NCI-H2081 treated with DMSO at 0.1 percent for 48 hours (cell line): ENCODE measurements at places on chromosomes 13 and 19.

- DNase-seq, result no peak
Measured at GRCh38 chr13:48579165-48579918, 46.5 kb upstream of the RCBTB2 start.

DNA sequence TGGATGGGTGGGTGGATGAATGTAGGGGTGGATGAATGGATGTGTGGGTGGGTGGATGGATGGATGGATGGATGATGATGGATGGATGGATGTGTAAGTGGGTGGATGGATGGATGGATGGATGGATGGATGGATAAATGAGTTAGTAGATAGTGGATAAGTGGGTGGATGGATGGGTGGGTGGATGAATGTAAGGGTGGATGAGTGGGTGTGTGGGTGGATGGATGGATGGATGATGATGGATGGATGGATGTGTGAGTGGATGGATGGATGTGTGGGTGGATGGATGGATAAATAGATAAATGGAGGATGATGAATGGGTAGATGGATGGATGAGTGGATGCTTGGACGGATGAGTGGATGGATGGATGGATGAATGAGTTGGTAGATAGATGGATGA is 3.2 kb downstream of the MCF2L start:
- no peak for DNase-seq

- DNase-seq, result no peak
Measured at GRCh38 chr13:24356837-24357236, 47.5 kb downstream of the C1QTNF9 start.

DNA sequence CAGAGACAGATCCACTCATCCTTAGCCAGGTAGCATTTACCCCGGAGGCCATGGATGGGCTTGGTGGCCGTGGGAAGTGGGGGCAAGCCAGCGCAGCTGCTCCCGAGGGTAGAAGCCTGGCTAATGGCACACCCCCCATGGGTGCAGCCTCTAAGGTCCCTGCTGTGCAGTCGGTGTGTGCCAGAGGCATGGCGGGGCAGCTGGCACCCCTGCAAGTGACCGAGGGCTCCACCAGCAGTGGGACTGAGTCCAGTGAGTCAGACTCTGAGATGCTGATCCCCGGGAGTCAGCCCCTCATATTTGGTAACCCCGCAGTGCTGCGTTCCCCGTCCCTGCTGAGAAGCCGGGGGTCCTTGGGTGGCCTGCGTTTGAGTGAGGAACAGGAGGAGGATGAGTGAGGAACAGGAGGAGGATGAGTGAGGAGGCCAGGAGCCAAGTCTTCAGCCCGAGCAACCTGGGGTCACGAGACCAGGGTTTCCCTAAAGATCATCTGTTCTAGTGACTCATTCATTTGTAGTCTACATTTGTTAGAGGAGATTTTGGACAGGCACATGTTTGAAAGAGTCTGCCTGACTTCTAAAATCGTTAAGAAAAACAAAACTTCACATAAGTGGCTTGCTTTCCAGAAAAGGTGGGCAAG is 180.7 kb downstream of the STK24 start:
- DNase-seq, result no peak

- DNase-seq, result no peak
Measured at GRCh38 chr19:51075998-51076397, 6.7 kb downstream of the KLK14 start.

GRCh38 chr13:99572921-99573320 is 71.6 kb downstream of the TM9SF2 start:
- no peak for DNase-seq

DNA sequence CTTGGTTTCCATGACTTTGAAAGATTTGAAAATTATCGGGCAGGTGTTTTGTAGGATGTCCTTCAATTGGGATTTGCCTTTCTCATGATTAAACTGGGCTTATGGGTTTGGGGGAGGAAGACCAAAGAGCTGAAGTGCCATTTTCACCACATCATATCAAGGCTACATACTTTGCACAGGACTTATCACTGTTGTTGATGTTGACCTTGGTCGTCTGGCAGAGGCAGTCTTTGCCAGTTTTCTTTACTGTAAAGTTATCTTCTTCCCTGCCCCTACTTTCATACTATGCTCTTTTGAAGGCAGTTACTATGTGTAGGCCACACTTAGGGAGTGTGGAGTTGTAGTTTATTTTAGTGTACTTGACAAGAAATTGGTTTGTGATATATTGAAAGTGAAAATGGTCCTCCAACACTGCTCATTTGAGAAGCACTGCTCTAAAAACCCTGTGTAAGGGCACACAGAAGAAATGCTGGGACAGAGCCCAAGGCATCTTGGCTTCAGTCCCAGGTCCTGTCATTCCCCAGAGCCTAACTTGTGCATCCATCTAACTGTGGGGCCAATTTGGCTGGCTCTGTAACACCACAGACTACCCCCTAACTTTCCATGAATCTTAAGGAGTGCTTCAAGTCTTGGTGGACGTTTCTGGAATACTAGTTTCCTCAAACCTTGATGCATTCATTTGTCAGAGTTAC is 384.9 kb downstream of the KCNRG start:
- DNase-seq, result no peak

GRCh38 chr13:36131222-36131930 is at the start of gene DCLK1:
DCLK1 (minus strand) TSS chr13:36131382.
- no peak for DNase-seq

- no peak for DNase-seq
Measured at GRCh38 chr13:94607939-94608338, 6.3 kb downstream of the GPR180 start.

DNA sequence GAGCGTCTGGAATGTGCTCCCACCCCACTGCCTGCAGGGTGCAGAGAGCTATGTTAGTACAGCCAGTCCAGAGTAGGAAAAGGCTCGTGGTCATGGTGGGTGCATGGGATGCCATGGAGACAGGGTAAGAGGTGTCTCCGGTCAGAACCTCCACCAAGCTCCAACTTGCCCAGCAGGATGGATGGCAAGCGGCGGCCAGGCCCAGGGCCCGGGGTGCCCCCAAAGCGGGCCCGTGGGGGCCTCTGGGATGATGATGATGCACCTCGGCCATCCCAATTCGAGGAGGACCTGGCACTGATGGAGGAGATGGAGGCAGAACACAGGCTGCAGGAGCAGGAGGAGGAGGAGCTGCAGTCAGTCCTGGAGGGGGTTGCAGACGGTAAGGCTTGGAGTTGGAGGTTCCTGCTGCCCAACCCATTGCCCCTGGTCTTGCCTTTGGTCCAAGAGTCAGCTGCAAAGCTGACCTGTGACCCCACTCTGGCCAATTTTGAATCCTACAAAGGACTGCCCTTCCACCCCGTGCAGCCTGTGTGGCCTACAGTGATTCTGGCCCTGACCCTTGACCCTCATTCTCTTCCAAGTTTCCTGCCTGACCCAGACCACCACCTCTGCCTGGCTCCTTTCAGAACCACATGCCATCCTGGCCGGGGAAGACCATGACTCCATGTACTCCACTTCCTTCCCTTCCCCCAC is 14.7 kb downstream of the POLD1 start:
- no peak for DNase-seq

GRCh38 chr13:111880185-111880584 is 186.8 kb upstream of the SOX1 start:
- DNase-seq, result no peak
